ENCODE measurements at places on chromosomes 2 and 18.
A peak's percentile ranks its signal among the peaks of the same experiment; 100 is the strongest.

DNA sequence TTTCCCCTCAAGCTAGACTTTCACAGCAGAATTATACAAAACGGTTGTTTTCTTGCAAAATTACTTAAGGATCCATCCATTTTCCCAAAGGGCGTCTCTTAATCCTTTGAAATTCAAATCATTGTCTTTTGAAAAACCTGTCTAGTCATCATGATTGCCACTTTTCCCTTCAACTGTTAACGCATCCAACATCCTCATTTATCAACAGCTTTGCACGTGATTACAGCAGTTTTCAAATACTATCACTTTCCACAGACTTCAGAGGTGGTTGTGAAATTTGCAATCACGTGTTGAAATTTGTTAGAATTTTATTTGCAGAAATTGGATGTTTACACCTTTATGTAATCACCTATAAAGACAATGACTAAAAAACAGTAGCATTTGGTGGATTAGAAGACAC, 304.4 kb upstream of the SLC39A10 start:
- DNase-seq, result no peak

DNA sequence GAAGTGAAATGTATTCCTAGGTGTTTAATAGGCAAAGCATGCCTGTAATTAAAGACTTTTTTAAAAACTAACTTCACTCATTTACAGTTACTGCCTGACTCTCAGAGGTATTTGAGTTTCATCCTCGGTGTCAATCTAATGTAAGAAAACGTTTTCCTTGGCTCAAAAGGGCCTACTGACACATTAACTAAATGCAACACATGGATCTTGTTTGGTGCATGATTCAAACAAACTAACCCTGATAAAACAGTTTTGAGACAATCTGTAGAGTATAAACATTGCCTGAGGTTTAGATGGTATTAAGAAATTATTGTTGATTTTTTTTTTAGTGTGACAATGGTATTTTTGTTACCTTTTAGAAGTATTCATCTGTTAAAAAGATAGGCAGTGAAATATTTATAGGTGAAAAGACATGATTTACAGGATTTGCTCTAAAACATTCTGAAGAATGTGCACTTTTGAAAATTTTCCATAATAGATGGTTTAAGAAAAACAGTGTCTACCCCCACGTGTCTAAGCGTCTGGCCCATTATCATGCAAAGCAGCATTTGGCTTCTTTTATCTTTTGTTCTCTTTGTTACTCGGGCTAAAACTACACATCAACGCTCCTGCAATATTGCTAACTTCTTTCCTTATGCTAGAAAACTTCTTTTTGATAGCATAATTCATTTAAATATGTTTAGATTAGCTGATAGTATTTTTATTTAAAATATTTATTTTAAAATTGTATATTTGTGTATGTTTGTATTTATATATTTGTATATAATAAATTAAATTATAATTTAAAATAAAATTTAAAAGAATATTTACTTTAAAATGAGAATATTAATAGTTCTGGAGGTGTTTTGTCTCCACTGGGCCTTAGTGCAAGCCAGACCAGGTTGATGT, 160.2 kb upstream of the NDUFV2 start:
- no peak for DNase-seq

DNA sequence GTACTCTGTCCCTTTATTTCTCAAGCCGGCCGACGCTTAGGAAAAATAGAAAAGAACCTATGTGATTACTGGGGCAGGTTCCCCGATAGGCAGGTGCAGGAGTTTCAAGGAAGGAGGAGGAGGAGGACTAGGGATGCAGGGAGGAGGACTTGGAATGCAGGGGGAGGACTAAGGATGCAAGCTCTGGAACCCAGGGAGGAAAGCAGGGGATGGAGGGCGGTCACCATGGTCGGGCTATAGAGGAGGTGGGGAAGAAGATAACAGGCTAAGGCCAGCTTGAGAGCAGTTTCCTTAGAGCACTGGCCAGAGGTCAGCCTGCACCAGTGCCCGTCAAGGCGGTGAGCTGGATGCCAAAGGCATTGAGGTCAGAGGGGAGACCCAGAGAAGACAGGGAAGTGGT, 18.7 kb upstream of the B3GNT7 start:
- DNase-seq, result no peak

DNA sequence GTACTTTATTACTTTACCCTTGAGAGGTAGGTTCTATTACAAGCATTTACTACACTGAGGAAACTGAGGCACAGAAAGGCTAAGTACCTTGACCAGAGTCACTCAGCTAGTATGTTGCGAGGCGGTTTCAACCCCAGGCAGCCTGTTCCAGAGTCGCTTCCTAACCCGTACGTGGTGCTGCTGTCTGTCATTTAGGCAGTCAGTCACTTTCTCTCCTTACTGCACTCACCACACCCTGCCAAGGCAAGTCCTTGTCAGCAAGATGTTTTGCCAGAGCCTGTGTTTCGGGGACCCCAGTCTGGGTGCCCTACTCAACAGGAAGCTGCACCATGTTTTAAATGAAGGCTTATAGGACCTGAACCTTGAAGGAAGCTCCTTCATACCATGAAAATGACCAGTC, 174.9 kb downstream of the TPGS2 start:
- DNase-seq, result no peak

- DNase-seq, result no peak
These were observed 48.5 kb downstream of the TMX3 start for GRCh38 chr18:68666381-68666780.

DNA sequence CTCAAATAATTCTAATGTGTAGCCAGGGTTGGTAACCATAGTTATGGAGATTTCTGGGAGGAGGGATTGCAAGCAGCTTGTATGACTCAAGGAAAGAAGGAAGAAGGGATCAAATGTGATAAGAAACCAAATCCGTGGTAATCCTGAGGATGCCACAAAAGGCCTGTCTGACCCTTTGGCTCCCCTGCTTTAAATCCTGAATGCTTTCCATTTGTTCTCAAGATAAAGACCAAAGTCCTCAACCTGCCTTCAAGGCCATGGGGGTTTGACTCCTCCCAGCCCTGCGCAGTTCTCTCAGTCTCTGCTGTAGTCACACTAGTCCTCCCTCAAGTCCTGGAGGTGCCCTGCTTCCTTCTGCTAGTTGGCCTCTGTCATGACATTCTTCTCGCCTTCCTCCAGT, 74.0 kb downstream of the SUMO1 start:
- no peak for DNase-seq

DNA sequence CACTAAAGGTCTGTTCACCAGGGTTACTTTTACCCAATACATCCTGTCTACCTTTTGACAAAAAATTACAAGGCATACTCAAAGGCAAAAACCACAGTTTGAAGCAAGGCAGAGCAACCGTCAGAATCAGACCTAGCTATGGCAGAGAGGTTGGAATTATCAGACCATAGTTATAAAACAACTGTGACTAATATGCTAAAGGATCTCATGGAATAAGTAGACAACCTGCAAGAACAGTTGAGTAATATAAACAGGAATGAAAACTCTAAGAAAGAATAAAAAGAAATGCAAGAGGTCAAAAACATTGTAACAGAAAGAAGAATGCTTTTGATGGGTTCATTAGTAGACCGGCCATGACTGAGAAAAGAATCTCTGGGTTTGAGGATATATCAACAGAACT, 318.8 kb upstream of the KCNH7 start:
- DNase-seq, result no peak

- no peak for DNase-seq
These were observed 449.5 kb upstream of the PKDCC start for GRCh38 chr2:41598161-41598894.

GRCh38 chr18:46386788-46387187, 270.2 kb downstream of the LOXHD1 start:
- DNase-seq, result no peak

DNA sequence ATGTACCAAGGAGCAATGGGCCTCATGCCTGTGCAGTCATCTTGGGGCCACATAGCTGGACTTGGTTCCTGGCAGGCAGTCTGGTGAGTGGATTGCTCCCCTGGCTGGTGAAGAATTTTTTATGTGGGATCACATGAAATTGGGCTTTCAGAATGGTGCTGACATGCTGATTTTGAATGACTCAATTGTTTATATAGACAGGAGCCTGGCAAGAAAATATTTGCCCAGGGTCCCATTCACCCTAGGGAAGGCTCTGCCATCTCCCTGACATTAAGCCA, 266.9 kb downstream of the DYSF start:
- no peak for DNase-seq

GRCh38 chr2:193462411-193462810, 1267.7 kb upstream of the TMEFF2 start:
- DNase-seq, result no peak

DNA sequence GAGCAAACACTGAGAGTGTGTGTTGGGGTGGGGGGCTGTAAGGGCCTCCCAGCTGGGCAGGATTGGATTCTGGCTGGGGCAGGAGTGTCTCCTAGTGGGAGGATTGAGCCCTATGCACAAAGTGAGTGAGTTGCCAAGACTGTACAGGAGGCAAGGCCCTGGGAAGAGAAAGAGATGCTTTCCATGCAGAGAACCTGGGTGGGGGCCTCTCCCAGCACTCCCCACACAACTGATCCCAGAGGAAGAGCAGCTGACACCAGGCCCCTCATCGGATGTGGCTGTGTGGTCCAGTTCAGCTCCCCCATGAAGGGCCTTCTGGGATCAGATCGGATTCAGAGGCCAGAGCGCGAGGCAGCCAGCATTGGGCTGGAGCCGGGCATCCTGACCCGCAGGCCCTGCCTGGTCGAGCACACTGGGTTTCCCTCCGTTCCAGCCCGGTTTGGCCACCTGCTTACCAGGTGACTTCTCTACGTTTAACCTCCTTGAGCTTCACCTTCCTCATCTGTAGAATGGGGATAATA, 49.4 kb upstream of the FAHD2A start:
- DNase-seq, result no peak

DNA sequence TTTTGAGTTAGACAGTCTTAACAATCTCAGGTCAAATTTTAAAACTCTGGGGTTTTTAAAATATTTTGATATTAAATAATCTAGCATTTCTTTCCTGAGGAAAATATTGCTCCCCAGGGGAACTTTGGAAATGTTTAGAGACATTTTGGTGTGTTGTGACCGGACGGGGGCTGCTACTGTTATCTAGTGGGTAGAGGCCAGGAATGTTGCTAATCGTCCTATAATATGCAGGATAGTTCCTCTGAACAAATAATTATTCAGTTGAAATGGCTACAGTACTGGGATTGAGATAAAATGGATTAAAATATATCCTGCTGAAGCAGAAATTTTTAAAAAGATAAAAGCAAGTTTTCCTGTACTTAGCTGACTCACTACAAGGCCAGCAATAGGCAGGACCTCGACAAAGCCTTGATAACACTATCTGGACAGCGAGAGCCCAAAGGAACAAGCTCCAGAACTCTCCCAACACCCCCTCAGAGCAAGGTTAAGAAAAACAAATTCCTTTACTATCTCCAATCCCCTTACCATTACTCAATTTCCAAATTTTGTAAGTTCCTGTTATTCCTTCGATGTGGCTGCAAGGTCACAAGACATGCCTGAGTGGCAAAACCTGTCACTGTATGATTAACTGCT, 1407.4 kb downstream of the SUCLG1 start:
- no peak for DNase-seq

- no peak for DNase-seq
These were observed 8.0 kb upstream of the CYB5A start for GRCh38 chr18:74299746-74300145.

- DNase-seq, result peak; percentile 40
These were observed 91.4 kb upstream of the CYRIA start for GRCh38 chr2:16756831-16757644.

GRCh38 chr2:136901732-136902131, 136.4 kb downstream of the THSD7B start:
- no peak for DNase-seq
